ENCODE measurements at places on chromosomes 4 and X. TPM values are rescaled to one million over a fixed set of nuclear protein-coding genes. Genes with fewer than 3 reads are reported as not detected.
A peak's percentile ranks its signal among the peaks of the same experiment; 100 is the strongest.

Gene ATOH1
- polyA plus RNA-seq = not detected

DNA sequence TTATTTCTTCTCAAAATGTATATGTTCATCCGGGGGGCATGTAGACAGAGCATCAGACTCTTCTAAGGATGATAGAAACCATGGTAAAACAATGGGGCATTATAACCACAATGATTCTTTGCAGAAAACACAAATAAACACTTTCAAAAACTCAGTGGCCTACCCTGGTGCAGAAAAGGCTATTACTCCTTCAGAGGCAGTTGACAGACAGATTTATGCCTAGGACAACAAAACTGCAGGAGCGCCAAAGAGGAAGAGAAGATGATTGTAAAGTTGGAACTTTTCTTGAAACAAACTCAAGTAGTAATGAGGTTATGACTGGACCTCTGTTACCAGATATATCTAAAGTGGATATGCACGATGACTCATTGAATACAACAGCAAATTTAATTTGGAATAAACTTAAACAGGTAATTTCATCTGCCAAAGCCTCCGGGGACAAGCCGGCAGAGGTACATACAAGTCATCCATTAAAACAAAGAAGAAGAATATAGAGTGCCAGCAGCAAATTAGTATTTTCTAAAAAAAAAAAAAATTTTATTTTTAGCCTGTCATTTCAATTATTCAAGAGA, 1068.4 kb upstream of the INTU start:
- DNase-seq = no peak

DNA sequence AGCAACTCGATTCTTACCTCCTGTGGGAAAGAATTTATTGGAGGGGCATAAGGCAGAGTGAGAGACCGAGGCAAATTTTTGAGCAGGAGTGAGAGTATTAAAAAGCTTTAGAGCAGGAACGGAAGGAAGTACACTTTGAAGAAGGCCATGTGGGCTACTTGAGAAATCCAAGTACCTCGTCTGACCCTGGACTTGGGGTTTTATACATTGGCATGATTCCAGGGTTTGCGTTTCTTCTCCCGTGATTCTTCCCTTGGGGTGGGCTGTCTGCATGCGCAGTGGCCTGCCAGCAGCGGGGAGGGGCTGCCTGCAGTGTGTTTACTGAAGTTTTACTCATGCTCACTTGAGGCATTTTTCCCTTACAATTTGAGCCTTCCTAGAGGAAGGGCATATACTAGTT, 3.4 kb downstream of the GALNT7 start:
- no peak for DNase-seq

Gene CXCL6
- not detected for polyA plus RNA-seq

DNA sequence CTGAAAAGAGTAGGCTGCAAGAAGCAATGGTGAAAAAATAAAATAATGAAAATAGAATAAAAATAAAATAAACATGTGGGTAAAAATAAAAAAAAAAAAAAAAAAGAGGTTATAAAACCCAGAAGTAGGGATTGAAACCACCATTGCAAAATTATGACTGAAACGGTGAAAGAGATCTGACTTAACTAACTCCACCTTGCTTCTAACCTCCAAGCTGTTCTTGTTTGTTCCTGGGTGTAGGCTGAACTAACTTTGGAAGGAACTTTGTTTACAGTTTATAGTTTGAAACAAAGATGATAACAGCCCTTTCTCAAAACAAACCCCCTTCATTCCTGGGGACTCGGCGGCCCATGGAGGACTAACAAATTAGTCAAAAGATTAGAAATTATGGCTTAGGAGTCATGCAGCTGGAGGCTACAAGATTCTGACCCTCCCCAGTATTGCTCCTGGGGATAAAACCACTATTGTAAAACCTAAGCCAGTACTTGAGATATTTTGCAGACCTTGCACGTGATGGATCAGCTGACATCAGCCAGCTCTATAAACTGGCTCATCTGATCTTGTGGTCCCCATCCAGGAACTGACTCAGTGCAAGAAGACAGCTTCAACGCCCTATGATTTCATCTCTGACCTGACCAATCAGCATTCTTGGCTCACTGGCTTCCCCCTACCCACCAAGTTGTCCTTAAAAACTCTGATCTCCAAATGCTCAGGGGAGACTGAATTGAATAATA, 30.4 kb downstream of the DDX60L start:
- no peak for DNase-seq

GRCh38 chr4:72909461-72909860, 160.1 kb downstream of the COX18 start:
- DNase-seq = no peak

DNA sequence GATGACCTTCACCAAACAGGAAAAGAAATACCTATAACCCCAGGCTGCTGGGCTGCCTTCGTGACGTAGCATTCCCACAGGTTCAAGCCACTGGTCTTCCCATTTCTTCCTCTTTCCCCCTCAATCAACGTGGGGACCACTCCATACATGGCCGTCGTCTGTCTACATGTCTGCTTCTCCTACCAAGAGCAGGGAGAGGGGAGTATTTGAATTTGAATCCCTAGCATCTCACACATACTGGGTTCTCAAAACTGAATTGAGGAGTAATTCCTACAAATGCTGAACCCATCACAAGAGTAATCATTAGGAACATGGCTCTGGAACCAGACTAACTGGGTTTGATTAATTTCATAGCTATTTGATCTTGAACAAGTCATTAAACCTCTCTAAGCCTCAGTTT, 17.3 kb downstream of the GPC3 start:
- no peak for DNase-seq

DNA sequence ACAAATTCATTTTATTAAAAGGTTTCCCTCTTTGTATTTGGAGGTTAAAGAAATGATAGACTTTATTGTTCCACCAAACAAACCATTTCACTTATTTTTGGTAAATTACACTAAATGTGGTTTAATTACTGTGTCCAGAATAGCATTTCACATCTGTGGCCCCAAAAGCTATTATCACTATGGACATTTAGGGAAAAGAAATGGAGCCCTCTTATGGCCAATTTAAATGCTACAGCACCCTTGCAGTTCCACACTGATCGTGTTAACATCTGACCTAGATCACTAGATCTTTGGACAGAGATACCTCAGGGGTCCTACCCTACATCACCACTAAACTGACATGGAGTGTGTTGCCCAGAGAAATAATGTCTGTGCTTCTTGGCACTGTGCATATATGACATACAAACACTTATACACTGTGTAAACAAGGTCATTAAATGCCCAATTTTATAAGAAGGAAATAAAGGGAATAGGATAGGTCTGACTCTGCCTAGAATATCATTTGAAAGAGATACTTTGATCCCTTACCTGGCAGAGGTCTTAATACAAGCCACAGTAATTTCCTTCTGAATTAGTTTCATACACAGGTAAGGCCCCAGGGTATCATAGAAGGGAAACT, 163.9 kb downstream of the KDR start:
- peak; percentile 23 for DNase-seq

Measured in hindlimb muscle (tissue), 1 donor.